ENCODE measurements at places on chromosomes 16 and 17. TPM values are rescaled to one million over a fixed set of nuclear protein-coding genes. Genes with fewer than 3 reads are reported as not detected.

Gene ELMO3
- 6.3 TPM for total RNA-seq

Gene IL21R
- 45.6 TPM for total RNA-seq

Gene MILR1
- total RNA-seq, result not detected

Gene ZNF469
- 0.20 TPM for total RNA-seq

Gene TNS4
- 3.5 TPM for total RNA-seq

Gene EVPLL
- not detected for total RNA-seq

Gene KRT20
- total RNA-seq, result not detected

Gene SDR42E2
- total RNA-seq, result not detected

- peak; percentile 15 for DNase-seq
Measured at GRCh38 chr17:1060991-1061390, 64.1 kb downstream of the TIMM22 start.

GRCh38 chr16:82178352-82178751 lies 8.3 kb upstream of the MPHOSPH6 start:
- DNase-seq, result no peak

- DNase-seq, result no peak
Measured at GRCh38 chr17:18009609-18010420, 29.2 kb downstream of the ATPAF2 start.

- no peak for DNase-seq
Measured at GRCh38 chr16:72309001-72309400, 137.0 kb upstream of the PMFBP1 start.

- DNase-seq, result no peak
Measured at GRCh38 chr16:14405611-14406537, 224.2 kb downstream of the PARN start.

DNA sequence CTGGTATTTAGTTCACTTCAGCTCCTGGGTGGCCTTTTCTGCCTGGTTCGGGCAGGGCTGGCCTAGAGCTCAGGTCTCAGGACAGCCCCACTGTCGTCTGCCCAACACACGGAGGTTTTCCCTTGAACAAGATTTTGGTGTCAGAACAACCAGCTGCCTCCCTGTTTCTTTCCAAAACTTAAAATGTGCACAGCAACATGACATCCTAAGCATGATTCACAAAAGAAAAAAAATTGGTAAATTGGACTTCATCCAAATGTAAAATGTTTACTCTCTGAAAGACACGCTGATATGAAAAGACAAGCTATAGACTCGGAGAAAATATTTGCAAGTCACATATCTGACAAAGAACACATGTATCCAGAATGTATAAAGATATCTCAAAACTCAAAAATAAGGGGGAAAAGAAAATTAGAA lies 197.8 kb upstream of the CHMP6 start:
- DNase-seq, result no peak

- DNase-seq, result no peak
Measured at GRCh38 chr17:37310940-37311339, 64.8 kb upstream of the C17orf78 start.

DNA sequence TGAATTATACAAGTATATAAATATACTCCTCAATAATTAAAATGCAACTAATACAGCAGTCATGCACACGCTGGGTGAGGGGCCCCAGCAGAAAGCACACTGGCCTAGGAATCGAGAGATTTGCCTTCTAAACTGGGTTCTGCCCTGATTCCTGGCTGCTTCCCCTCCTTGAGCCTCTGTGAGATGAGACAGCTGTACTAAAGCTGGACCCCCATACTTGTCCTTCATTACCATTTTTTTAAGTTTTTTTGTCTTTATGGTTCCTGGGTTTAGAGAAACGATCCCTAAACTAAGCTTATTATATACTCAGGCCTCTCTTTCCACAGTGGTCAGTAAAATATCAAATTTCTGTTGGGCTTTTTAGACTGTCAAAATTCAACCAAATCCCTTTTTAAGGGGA lies 195.1 kb upstream of the DYNLRB2 start:
- no peak for DNase-seq

DNA sequence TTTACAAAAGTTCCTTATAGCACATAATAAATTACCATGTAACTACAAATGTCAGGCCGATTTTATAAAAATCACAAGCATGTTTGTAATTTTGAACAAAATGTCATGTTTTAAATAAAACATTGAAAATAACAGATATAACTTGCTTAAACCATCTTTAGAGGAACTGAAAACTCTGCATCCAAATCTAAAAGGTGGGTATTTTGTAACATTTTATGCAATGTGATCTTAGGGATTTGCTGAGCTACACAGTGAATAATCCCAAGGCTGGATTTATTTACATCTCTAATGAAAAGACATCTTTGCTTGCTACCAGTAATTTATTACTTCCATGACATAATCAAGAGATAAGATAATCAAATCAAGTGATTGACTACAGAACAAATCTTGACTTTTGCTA lies 47.5 kb downstream of the N4BP1 start:
- no peak for DNase-seq

- no peak for DNase-seq
Measured at GRCh38 chr16:1895068-1895467, 23.1 kb upstream of the MEIOB start.
